CD4-positive, alpha-beta T cell treated with Interleukin-12 subunit alpha and Interleukin-12 subunit beta, for 1 hour (primary cell): ENCODE measurements at places on chromosomes 16 and 17.

DNA sequence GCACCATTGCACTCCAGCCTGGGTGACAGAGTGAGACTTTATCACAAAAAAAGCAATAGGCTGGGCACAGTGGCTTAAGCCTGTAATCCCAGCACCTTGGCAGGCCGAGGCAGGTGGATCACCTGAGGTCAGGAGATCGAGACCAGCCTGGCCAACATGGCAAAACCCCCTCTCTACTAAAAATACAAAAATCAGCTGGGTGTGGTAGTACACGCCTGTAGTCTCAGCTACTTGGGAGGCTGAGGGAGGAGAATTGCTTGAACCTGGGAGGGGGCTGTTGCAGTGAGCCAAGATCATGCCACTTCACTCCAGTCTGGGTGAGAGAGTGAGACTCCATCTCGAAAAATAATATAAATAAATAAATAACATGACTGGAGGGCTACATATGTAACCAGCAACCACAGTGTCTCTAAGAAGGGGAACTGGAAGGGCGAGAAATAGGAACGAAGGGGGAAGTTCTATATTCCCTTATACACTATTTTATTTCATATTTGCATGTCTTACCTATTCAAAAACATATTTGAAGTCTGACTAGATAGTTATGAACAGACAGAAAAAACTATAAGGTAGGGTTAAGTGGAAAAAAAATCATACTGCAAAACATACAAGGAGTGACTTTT, 25.9 kb downstream of the MYH11 start:
- no peak for DNase-seq

DNA sequence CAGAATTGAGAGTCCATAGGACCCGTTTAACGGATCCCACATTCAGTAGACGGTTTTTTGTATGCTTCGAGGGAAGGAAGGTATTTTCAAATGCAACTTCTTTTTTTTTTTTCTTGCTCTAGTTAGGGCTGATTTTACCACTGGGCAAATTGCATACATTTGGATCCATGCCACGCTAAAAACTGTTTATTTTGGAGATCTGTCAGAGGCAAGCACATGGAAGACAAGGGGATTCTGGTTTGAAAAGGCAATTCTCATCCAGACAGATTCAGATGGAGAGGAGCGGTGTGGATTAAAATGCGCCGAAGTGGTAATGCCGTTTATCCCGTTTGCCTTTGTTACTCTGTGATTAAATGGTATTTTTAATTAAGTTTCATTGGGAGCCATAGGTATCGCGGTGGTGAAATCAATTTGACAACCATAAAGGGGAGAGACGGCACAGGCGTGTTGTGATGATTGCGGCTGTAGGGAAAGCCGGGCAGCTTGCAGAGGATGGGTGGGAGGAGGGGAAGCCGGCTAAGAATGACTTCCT, 170.4 kb downstream of the IRX3 start:
- no peak for DNase-seq

DNA sequence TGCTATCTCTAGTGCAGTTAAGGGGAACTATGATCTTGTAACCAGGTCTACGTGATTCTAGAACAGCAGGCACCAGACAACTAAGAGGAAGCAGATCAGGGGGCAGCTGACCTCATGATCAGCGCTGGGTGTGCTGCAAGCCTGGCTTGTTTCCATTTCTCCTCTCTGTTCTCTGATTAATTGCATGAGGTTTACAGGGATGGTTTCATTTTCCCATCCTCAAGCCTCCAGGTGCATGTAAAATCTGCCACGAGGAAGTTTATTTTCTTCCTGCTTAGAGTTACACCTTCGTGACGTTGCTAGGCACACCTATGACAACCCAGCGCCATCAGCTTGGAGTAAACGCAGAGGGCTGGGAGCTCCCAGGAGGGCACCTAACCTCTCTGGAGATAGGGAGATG, 4.3 kb upstream of the NUPR1 start:
- no peak for DNase-seq

- no peak for DNase-seq
These were observed 3.7 kb downstream of the RHBDL3 start for GRCh38 chr17:32269377-32269776.

DNA sequence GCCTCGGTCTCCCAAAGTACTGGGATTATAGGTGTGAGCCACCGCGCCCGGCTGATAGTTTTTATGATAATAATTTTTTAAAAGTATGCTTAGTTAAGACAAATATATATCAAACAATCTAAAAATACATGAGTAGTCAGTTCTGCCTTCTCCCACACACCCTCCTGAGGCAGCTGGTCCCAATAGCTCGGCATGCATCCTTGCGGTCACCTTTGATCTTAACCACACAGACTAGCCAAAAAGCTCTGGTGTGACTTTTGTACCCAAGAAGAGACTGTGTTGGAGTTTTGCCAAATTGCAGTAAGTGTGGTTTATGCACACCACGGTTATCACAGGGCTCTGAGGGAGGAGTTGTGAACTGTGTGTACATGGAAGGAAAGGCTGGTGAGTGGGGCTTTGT, 25.6 kb downstream of the ATP6V0A1 start:
- DNase-seq: peak; percentile 90

DNA sequence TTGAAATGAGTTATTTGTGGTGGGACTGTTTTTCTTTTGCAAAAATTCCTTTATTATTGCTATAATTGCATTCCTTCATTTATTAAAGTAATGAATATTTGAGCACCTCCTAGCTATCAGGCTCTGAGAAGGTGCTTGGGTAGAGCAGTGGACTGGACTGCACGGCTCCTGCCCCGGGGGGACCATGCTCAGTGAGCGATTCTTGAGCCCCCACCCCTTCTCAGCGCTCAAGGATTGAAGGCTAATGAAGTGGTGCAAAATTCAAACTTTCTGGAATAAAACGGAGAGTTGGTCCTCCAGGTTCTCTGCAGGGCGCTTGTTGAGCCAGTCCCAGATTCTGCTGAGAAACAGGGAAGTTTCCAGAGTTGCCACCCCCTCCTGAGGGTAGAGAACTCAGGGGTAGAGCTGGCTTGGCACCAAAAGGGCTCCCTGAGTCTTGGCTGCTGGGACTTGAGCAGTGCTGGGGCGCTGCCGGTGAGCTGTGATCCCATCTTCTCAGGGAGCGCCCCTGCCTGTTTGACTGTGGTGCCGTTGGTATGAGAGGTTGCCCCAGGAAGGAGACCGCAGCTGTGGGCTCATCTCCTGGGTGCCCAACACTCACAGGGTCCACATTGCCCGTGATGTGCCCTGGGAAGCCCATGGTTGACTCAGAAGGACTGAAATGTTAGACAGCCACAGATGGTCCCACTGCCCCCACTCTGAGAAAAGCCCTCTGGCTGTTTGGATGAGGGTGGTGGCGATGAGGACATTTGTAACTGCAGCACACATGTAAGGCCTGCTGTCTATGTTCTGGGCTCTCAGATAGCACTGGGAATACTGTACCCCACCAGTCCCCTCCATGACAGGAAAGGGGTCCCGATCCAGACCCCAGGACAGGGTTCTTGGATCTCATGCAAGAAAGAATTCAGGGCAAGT, 20.0 kb downstream of the KSR1 start:
- no peak for DNase-seq

DNA sequence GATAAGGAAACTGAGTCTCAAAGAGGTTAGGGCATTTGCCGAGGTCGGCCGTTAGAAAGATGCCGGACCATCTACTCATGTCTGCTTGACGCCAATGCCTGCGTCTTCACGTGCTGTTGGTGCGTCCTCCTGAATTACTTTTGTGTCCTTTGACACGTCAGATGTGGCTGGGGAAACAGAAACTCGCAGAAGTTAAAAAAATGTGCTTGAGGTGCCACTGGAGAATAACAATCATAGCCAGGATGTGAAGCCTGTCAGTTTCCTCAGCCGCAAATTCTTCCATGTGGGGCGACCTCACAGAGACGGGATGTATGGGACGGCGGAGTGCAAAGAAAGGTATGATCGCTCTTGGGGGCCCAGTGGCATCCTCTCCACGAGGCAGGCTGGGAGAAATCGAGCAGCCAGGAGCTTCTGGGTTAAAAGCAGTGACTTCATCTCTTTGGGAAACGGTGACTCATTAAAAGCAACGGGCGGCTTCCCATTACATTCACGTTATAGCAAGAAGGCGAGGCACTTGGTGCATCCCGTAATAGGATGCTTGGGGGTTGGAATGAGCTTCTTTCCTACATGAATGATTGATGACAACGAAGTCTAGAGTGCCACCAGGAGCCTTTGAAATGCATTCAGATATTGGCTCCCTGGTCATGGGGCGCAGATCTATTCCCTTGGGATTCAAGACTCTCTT, 67.8 kb downstream of the BMERB1 start:
- DNase-seq: no peak

DNA sequence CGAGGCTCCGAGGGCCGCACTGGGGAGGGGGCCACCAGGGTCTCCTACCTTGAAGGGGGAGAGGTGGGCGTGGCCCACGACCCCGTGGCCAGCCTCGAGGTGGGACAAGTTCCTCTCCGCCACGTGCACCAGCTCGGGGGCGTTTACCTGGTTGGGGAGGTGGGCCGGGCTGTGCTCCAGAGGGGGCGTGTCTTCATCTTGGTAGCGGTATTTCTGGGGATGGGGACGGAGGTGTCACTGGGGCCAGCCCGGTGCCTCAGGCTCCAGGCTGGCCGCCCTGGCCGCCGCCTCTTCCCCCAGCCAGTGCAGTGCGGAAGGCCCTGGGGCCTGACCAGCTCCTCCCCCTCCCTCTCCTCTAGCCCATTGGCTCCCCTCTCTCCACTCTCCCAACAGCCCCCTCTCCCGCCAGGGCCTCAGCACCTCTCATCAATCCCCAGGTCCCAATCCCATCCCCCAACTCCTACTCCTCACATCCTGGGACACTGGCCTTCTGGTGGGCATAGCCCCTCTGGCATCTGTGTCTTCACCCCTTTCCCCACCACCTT, 11.5 kb downstream of the DLG4 start:
- DNase-seq: no peak

DNA sequence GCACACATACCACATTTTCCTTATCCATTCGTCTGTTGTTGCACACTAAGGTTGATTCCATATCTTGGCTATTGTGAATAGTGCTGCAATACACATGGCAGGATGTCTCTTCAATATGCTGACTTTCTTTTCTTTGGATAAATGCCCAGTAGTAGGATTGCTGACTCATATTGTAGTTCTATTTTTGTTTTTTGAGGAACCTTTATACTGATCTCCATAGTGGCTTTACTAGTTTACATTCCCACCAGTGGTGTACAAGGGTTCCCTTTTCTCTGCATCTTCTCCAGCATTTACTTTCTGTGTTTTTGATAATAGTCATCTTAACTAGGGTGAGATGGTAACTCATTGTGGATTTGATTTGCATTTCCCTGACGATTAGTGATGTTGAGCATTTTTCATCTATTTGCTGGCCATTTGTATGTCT, 118.1 kb downstream of the STXBP4 start:
- no peak for DNase-seq

DNA sequence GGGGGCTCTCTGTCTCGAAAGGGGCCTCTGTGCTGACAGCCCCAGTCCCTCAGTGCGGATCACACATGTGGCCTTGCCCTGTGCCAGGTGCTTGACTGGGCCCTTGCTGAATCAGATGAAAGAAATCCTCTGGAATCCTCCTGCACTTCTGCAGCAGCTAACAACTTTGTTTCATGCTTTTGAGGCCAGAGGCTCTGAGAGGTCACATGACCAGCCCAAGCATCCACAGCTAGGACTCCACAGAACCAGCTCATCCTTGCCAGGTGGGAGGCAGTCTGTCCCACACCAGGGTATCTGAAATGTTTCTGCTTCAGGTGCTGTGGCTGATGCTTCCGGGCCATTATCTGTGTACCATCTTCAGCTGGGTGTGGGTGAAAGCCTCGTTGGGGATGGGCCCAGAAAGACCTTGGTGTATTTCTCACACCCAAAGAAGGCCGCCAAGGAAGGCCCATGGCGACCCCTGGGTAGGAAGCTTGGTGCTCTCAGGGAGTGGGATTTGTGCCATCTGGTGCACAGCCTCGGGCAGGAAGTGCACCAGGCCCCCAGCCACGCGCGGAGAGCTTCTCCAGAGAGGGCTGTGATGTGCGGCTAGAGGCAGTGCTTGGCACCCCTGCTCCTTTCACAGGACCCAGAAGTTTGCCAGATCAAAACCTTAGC, 143.8 kb downstream of the CLEC16A start:
- peak; percentile 33 for DNase-seq

DNA sequence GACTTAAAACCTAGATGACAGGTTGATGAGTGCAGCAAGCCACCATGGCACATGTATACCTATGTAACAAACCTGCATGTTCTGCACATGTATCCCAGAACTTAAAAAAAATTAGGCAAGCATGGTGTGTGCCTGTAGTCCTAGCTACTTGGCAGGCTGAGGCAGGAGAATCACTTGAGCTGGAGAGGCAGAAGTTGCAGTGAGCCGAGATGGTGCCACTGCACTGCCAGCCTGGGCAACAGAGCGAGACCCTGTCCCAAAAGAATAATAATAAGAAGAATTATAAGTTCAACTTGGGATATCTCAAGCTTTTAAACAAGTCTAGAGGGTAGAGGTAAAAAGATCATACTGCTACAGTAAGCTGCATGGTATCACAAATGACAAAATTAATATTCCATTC, 9.8 kb downstream of the CDC6 start:
- DNase-seq: no peak

GRCh38 chr16:1377406-1378010, 25.8 kb downstream of the GNPTG start:
- no peak for DNase-seq

DNA sequence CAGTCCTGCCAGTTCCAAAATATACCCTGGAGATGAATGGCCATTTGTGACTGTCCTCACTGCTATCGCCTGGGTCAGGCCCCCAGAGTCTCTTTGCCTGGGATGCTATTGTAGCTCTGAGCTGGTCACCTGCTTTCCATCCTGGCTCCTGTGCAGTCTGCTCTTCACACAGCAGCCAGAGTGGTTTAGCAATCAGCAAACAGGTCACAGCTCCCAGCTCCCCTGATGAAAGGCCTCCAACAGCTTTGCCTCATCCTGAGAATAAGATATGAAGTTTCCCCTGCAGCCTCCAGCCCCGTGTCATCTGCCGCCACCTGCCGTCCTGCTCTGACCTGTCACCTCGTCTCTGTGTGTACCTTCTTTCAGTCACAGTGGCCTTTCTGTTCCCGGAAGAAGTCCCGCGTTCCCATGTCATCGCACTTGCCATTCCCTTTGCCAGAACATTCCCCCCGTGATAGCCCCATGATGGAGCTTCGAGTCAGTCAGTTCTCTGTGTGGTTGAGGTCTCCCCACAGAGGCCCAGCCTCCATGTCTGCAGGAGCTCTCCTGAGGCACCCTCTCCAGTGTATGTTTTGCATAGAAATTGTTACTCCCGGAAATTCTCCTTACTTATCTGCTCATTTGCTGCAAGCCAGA, 281.5 kb downstream of the SNX29 start:
- DNase-seq: no peak

GRCh38 chr17:21304091-21304490, 19.6 kb downstream of the MAP2K3 start:
- no peak for DNase-seq

- DNase-seq: no peak
These were observed 167.1 kb upstream of the MAF start for GRCh38 chr16:79767421-79768275.

GRCh38 chr16:12097523-12098428, 121.2 kb downstream of the SNX29 start:
- no peak for DNase-seq

DNA sequence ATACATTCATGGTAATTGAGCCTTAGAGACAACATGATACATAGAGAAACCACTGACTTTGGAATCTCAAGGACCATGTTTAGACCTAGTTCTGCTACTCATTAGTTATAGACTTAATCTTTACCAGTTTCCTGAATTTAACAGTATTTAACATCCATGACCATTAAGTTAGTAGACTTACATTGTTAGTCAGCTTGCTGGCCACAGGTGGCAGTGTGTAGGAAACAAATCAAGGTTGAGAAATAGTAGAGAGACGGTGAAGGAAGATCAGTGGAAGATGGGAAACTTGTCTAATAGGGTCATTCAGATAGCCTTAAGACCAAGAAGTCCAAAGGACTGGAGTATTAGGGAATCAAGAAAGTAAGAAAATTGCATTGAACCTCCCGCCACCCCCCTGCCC, 31.0 kb downstream of the OMG start:
- DNase-seq: peak; percentile 33
